Inflammatory macrophage treated with lipopolysaccharide for 1 hour (primary cell): ENCODE measurements at places on chromosomes 11 and 22.
A peak's percentile ranks its signal among the peaks of the same experiment; 100 is the strongest.

DNA sequence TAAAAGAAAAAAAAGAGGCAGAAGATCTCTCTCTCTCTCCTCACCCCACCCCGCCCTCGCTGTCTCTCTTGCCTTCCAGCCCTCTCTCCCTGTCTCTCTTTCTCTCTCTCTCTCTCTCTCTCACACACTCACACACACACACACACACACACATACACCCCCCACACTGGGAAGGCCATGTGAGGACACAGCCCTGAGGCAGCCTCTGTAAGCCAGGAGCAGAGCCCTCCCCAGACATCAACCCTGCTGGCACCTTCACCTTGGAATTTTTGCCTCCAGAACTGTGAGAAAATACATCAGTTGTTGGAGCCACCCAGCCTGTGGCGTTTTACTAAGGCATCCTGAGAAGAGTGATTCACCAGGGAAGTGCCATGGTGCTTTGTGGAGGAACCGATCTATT lies 14.7 kb downstream of the APOL3 start:
- no peak for DNase-seq

DNA sequence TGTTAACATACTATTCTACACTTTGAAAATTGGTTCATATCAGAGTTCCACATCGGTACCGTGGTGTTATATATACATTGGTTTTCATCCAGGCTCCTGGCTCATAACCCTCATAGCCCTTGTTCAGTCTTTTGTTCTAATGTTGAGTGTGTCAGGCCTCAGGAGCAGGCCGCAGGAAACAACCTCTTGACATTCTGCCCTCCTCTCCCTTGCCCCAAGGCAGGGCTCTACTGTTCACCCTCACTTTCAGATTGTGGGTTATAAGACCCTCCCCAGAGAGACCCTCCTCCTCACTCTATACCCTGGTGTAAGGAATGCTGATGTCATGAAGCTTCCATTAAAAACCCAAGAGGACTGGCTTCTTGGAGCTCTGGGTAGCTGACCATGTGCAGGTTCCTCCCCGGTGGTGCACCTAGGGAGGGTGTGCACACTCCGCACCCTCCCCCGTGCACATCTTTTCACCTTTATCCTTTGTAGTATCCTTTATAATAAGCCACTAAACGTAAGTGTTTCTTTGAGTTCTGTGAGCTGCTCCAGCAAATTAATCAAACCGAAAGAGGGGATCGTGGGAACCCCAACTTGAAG lies 12.1 kb downstream of the SSH3 start:
- DNase-seq, result no peak

DNA sequence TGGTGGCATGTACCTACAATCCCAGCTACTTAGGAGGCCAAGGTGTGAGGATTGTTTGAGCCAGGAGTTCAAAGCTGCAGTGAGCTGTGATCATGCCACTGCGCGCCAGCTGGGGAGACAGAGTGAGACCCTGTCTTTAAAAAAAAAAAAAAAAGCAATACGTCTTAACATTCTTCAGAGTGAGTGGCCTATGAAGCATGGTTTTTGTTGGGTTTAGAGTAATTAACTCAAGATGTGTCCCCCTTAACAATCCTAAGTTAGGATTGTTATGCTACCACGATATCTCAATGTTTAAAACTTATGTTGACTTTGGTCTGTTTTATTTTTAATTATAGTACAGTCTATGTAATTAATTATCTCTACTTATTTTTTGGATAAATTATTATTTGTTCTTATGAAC lies 156.1 kb downstream of the HIPK3 start:
- DNase-seq, result no peak

GRCh38 chr11:63767565-63768236 lies 874 bp downstream of the ZFTA start:
- peak; percentile 58 for DNase-seq

GRCh38 chr11:70040869-70041501 lies 37.1 kb upstream of the ANO1 start:
- no peak for DNase-seq

DNA sequence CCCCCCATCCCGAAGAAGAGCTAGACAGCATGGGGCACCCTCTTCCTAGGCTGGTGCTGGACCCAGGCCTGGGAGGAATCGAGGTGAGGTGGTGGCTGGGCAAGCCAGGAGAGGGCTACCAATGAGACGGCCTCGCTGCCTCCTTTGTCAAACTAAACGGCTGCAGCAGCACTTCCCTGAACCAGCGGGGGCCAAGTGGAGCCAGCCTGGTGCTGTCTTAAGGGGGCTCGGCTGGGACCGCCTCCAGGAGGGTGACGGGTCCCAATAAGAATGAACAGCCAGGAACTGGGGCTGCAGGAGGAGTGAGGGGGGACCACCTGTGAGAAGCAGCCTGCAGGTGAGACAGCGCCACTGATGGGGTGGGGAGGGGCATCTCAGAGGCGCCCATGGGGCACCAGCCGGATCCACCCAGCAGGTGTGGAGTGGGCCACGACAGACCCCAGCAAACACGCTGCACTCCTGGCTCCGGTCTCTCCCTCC lies 17.1 kb downstream of the IFT27 start:
- DNase-seq, result no peak

DNA sequence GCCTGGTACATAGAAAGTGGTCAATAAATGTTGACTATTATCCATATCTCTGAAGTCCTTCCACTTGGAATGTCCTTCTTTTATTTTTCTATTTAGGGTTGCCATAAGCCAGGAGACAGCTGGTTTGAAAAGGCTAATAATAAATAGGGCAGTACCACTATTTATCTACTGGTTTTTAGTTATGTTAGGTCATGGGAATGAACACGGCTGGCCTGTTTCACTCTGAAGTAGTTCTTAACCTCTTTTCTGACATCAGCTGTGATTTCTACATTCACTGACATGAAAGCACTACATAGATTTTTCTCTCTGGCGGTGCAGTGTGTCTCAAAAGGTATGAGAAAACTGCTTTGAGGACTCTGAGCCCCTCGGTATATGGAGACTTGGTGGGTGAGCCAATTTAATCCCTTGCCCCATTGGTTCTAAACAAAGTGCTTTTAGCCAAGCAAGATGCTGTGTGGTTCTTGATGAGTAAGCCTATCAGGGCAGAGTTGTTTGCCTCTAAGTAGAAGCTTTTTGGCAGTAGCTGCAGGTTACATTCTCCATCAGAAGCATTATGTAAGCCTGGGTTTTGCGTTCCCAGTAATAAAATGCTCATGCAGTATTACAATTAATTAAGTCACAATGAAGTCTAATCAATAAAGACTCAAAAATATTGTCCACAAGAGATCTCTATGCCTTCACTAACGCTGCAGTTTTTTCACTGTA lies 48.7 kb upstream of the APOA1 start:
- no peak for DNase-seq

GRCh38 chr22:37455896-37456295 lies 28.6 kb upstream of the ELFN2 start:
- DNase-seq, result no peak

DNA sequence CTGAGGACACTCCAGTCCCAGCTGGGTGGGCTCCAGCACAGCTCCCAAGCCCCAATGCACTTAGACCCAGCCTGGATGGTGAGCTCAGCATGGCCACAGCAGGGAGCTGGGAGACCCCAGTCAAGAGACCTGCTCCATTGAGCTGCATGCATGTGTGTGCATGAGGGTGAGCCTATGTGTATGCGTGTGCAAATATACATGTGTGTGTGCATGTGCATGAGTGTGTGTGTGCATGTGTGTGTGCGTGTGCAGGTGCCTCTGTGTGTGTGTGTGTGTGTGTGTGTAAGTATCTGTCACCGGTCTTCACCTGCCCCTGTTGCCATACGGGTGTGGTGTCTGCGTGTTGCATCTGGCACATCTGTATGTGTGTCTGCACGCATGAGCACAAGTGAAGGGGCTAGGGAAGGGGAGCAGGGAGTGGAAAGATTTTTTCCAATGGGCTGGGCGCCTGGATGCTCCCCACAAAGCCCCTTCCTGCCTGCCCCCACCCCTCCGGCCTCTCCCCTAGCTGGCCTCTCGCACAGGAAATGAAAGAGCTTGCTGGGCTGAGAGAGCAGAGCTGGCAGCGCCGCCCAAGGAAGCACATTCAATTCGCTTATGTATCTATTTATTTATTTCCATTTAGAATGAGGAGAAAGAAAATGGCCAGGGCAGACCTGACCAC lies 4.1 kb downstream of the TSPAN32 start:
- no peak for DNase-seq

GRCh38 chr11:132994966-132995365 lies 537.3 kb downstream of the OPCML start:
- DNase-seq, result no peak

DNA sequence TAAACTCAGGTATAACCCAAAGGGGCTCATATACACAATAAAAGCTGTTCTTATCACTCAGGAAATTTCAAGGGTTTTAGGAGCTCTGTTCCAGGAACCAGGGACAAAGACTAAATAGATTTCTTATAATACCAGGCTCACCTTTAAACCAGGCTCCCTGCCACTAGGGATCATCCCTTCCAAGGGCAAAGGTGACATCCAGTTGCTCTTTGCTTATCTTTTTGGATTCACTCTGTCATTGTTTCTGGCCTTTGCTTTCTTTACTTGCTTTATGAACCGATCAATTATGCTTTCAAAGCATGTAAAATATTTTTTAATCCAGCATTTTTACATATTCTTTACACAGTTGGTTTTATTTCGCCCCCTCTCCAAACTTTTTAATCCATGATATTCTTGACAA lies 321.7 kb upstream of the SYN3 start:
- no peak for DNase-seq

- no peak for DNase-seq
These were observed 229.9 kb upstream of the ANO5 start for GRCh38 chr11:21963013-21963412.

DNA sequence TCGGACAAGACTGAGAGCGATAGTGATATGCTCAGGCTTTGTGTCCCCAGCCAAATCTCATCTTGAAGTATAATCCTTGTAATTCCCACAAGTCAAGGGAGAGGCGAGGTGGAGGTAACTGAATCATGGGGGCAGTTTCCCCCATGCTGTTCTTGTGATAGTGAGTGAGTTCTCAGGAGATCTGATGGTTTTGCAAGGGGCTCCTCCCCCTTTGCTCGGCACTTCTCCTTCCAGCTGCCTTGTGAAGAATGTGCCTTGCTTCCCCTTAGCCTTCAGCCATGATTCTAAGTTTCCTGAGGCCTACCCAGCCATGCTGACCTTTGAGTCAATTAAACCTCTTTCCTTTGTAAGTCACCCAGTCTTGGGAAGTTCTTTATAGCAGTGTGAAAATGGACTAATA lies 7.5 kb upstream of the FOLR2 start:
- DNase-seq, result peak; percentile 87

GRCh38 chr11:57131080-57131790 lies 50.5 kb upstream of the LRRC55 start:
- peak; percentile 7 for DNase-seq

- DNase-seq, result peak; percentile 76
These were observed 5.2 kb downstream of the NUMA1 start for GRCh38 chr11:72075109-72075508.

DNA sequence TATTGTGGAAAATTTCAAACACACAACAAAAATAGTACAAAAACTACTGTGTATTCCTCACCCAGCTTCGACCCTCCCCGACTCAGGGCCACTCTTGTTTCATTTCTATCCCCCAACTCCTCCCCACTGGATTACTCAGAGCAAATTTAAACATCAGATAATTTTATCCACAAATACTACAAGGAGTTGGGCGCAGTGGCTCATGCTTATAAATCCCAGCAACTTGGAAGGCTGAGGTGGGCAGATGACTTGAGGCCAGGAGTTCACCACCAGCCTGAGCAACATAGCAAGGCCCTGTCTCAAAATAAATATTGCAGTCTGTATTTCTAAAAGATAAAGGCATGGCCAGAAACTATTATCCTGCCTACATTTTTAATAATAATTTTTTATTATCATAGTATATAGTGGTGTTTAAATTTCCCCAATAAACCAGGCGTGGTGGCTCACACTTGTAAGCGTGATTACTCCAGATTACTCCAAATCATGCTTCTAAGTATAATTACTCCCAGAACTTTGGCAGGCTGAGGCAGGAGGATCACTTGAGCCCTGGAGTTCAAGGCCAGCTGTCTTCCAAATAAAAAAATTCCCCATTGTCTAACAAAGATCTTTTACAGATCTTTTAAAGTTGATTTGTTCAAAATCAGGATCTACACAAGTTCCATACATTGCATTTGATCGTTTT lies 39.8 kb downstream of the LRRC32 start:
- DNase-seq, result no peak
